Activated CD8-positive, alpha-beta memory T cell treated with anti-CD3 and anti-CD28 coated beads for 1 hour (primary cell): ENCODE measurements at places on chromosomes 4 and X.

DNA sequence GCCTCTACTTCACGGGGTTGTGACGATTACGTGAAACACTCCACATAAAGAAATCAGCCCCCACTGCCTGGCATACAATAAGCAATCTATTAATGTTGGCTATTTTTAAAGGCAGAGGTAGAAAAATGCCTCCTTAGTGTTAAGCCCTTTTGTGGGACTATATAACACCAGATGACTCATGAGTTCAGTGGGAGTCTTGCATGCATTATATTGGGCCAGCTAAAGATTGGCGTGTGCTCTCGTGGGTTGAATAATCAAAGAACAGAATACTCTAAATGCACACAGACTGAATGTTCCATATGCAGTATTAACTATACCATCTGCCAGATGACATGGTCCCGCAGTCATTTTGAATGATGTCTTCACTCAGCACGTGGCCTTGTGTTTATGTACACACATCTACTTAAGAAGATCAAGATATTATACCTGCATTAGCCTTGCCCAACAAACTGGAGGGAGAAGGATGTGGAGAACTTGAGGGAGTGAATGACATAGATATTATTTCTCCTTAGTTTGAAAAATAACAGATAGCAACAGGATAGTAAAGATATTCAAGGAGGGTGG lies 85.0 kb upstream of the MYOZ2 start:
- no peak for DNase-seq

DNA sequence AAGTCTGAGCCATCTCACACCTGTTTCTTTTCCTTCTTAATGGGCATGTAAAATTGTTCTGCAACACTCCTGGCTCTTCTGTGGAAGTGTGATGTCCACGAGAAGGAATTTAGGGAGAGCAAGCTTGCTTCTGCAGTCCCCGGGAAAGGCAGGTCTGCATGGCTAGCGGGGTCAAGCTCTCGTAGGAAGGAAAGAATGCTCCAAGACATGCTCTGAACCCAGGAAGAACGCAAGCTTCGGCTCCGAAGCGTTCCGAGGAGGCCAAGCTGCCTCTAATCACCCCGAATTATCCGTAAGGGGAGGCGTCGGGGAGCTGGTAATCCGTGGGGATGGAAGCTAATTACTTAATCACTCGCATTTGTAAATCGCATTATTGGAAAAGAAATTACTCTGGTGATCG lies 177.7 kb downstream of the CRLF2 start:
- no peak for DNase-seq

- DNase-seq, result no peak
Observed at GRCh38 chrX:1477801-1478458, 25.2 kb upstream of the ASMTL start.

GRCh38 chr4:155582971-155583437 lies 83.6 kb upstream of the GUCY1A1 start:
- DNase-seq, result no peak

DNA sequence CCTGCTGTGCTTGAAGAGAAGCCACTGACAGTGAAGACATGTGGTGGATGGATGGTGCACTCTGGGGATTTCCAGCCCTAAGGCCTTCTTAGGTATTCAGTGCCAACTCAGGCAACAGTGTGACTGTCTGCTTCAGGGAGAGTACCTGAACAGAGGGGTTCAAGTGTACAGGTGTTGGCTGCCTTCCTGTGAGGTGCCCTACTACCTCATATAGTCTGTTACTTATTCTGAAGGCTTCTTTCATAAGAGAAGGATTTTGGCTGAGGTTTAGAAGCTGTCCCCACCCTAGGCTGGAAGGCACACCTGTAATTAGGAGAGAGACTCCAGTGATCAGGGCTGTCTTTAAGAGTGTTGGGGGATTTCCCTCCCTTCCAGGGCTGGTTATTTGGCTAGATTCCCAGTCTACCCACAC lies 1.8 kb downstream of the FTHL17 start:
- no peak for DNase-seq

DNA sequence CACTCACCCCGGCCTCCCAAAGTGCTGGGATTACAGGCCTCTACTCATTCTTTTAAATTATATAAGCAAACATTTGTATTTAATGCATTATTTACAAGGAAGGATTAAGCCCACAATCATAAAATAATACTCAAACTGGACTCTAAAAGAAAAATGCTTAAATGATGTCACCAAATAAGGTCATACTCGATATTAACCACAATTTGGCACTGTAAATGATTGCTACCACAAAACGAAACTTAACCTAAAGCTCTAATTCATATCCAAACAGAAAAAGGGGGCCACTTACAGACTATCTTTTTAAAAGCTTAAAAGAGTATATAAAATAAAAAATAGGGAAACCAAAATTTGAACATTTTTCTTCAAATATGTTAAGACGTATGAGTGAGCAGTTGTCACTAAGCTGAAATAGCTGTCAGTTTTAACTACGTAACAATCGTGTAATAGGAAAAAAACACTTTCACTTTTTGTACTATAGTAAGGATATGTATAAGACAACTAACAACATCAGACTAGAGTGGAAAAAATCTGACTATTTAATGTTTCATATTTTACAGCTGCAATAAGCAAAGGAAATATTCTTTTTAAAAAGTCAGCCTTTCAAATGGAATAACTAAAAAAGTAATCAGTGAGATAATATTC lies 108.2 kb upstream of the GPR34 start:
- no peak for DNase-seq

DNA sequence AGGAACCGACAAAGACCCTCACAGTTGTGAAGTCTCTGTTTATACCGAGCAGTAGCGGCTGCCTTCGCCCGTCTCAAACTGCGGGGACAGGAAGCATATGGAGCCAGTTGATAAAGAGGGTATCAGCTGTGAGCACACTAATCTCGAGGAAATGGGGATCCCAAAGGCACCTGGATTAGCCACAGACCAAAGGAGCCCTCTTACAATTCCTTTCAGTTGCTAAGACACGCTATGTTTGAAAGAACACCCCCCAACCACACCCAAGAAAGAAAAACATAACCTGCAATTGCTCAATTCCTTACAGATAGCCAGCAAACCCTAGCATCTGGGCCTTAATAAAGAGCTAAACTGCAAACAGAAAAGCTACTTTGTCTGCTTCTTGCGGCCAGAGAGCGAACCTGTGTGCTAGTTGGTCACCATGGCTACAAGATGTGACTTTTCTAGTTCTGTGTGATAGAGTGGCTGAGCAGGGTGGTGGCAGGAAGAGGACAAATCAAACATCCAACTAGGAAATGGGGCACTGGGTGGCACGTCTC lies 23.3 kb upstream of the CHRNA9 start:
- no peak for DNase-seq

DNA sequence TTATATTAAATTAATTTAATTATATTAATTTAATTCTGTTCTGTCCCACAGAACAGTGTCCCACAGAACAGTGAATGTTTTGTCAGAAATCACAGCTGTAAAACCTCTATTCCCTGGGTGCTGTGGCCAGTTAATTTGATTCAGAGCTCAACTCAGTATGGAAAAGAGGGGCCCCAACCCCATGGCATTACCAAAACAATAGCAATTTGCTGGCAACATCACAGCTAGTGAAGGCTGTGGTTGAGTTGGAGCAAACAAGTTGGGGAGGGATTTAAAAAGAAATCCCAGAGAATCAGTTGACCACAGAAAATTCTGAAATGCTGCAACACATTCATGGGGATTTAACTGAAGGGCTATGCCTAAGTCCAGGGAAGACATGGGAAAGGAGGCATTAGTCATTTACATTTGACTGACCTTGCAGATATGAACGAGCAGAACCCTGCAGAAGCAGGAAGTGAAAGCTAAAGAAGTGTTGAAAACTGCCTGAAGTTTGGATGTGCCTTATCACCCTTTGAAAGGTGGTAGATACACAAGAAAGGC lies 30.1 kb downstream of the PDHA2 start:
- no peak for DNase-seq

DNA sequence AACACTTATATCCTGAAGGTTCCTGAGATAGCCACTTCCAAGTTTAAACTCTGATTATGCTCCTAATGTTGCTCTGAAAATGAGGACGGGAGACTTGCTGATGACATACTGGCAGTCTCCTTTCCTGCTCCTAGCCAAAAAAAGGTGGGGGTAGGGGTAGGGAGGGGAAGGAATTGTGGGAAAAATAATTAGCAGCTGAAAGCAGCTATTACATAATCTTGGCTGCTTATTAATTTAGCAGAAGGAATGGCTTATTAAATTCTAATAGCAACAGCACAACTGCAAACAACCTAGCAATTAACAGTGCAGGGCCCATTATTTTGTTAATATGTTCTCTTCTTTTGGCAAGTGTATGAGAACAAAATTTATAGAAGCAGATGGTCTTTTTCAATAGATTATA lies 2.0 kb upstream of the AP1S2 start:
- DNase-seq, result no peak

DNA sequence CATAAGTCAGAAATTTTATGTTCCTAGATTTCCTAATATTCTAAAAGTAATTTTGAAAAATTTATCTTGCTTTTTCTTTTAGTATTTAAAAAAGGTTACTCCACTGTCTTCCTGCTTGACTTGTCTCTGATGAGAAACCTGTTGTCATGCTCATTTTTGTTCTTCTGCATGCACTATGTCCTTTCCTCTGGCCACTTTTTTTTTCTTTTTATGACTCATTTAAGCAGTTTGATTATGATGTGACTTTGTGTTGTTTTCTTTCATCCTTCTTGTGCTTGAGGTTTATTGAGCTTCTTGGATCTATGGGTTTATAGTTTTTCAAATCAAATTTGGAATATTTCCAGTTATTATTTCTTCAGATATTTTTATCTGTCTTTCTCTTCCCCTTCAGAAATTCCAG lies 12.0 kb upstream of the UFSP2 start:
- no peak for DNase-seq

DNA sequence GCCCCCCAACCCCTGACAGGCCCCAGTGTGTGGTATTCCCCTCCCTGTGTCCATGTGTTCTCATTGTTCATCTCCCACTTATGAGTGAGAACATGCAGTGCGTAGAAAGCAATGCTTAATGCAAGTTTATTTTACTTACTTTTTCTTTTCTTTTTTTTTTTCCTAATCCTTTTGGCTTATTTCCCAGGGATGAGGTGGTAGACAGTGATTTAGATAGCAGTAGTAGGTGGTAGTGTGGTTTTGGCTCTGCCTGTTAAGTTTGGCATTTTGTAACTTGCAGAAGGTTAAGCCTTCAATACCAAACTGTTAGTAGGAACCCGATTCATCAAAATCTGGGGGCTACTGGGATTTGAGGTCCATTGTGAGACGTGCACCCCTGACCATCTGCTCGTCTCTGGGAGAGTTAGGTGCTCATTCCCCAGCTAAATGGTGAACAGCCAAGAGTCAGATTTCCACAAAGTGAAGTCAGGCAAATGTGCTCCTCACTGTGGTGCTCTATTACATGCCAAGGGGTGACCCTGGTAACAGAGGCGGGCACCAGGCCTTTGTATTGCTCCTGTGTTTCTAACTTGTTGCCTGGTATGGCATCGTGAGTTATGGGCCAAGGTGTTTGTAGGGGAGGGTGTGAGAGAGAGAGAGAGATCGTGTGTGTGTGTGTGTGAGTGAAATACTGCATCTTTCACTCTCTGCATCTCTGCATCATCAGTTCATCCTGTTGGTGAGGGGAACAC lies 70.3 kb downstream of the PHOX2B start:
- DNase-seq, result no peak

DNA sequence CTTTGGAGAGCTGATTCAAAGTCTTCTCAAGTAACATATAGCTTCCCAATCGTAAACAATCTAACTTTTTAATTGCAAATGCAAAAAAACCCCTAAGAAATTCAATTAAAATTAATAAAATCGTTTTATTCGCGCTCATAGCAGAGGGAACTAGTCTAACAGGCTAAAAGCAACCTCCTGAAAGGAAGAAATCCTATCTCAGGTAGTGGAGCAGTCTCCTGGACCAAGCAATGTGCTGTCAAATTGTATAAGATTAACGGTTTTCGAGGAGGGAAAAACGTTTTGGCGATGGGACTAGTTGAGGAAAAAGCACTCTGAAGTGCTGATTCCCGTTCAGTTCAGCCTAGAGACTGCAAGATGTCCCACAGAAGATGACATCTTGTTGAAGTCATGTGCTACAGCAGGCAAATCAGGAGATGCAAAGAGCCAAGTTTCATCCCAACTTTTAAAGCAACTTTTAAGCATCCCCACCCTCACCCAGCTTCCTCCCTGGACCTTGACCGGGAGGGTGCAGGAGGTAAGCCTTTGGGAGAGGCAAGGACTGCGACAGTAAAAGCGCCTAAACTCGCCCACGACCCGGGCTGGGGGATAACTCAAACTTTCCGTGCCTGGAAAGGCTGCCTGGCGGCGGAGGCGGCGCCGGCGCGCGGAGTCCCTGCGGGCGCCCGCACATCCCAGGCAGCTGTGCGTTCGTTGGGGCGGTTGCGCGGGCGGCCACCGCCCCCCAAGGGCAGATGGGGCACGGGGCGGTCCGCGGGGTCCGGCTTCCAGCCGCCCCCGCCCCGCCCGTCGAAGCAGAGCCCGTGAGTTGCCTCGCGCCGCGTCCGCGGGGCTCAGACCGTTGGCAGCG lies 784 bp downstream of the MAP7D3 start:
- DNase-seq, result no peak

GRCh38 chrX:48516285-48516684 lies 5.3 kb upstream of the EBP start:
- no peak for DNase-seq

DNA sequence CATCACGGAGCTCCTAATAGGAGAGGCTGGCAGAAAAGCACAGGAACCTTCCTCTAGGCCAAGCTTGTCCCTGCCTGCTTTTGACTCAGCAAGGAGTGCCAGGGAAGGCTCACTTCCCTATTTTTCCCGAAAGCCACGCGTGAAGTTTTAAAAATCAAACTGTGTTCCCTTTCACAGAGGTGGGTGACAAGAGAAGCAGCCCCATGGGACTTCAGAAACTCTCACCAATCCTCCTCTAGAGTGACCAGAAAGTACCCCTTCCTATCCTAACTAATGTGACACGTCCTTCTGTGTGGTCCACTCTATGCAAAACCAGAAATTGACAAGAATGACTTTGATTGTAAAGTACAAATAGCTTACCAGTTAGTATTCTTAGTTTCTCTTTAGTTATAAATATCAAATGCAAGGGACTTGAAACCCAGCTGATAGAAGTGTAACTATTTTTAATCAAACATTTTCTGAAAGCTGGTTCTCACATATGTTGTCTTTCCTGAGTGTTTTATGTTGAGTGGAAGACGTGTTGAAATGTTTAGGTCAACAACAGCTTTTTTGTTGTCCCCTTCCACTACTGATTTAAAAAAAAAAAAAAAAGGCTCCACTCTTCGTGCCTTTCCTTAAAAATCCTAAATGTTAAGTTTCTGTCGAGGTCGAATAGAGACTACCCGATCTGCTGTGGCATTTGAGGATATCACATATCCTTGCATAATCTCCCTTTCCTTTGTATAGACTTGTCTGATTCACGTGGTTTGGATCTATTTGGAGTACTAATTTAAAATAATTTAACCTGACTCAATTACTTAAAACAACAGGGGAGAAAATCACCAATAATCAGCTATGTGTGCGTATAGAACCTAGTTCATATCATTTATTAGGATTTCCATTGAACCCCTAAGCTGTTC lies 42.1 kb downstream of the NFKB1 start:
- no peak for DNase-seq

DNA sequence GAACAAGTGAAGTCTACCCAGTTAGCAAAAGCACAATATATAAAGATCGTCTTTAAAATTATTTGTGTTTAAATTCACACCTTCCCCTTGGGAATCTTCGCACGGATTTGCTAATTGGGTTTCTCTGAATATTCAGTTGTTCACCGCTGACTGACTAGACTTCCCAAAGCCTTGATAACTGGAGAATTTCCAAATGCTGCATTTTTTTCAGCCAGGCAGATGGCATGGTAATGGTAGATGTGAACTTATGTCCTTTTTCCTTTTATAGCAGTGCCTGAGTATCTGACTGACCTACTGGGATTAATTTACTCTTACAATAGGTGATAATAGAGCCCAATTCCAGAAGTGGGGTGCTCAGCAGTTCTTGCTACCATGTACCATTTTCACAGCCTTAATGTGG lies 548.1 kb downstream of the PACRGL start:
- no peak for DNase-seq
